Immature natural killer cell (primary cell): ENCODE measurements at places on chromosomes 1 and 21. TPM values are rescaled to one million over a fixed set of nuclear protein-coding genes. Genes with fewer than 3 reads are reported as not detected.
A peak's percentile ranks its signal among the peaks of the same experiment; 100 is the strongest.

DNA sequence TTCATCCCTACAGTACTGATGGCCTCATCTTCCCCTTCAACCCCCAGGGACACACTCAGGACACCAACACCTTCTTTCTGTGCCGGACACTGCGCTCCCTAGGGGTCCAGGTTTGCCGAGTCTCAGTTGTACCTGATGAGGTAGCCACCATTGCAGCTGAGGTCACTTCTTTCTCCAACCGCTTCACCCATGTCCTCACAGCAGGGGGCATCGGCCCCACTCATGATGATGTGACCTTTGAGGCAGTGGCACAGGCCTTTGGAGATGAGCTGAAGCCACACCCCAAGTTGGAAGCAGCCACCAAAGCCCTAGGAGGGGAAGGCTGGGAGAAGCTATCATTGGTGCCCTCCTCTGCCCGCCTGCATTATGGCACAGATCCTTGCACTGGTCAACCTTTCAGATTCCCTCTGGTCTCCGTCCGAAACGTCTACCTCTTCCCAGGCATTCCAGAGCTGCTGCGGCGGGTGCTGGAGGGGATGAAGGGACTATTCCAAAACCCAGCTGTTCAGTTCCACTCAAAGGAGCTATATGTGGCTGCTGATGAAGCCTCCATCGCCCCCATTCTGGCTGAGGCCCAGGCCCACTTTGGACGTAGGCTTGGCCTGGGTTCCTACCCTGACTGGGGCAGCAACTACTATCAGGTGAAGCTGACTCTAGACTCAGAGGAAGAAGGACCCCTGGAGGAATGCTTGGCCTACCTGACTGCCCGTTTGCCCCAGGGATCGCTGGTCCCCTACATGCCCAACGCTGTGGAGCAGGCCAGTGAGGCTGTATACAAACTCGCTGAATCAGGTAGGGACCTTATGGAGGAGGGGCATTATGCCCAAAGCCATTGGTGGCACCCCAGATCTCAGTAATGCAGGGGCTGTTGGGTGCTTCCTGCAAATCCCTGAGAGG lies 5.1 kb upstream of the LENEP start:
- H3K27me3 ChIP-seq: no peaks in the 10 kb centered on the region
- peaks cover 17% of the 10 kb centered on the region for H3K36me3 ChIP-seq
- no peak for DNase-seq
- no peak overlapping the region for H3K27ac ChIP-seq
- H3K4me1 ChIP-seq: peaks cover 19% of the 10 kb centered on the region
- no peak overlapping the region for H3K4me3 ChIP-seq

IFI44L gene
- 6.0 TPM for polyA plus RNA-seq

SRGAP2C gene
- polyA plus RNA-seq: 0.69 TPM

DNA sequence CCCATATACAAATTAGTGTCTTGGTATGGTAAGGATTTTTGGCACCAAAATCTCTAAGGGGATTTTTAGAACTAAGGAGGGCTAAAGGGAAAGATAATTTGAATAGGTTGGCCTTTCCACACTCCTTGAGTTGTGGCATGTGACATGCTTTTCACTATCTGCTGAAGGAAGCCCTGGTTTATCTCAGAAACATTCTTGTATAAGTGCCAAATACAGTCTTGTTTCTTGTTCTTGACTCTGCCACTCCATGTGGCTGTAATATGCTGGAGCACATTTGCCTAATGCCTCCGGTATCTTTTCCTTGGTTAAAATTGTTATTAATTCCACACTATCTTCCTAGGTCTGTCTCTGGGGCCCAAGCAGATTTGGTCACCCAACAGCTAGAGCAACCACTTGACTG lies 457.0 kb downstream of the USP25 start:
- no peaks in the 10 kb centered on the region for H3K4me1 ChIP-seq
- DNase-seq: no peak
- H3K27ac ChIP-seq: no peak overlapping the region
- no peak overlapping the region for H3K4me3 ChIP-seq

GRCh38 chr21:33493756-33494155 lies 2.2 kb upstream of the DNAJC28 start:
- no peak overlapping the region for H3K4me3 ChIP-seq
- peaks cover 10% of the 10 kb centered on the region for H3K4me1 ChIP-seq
- no peak for DNase-seq
- no peak overlapping the region for H3K27ac ChIP-seq
- H3K27me3 ChIP-seq: peaks cover 3% of the 10 kb centered on the region

DNA sequence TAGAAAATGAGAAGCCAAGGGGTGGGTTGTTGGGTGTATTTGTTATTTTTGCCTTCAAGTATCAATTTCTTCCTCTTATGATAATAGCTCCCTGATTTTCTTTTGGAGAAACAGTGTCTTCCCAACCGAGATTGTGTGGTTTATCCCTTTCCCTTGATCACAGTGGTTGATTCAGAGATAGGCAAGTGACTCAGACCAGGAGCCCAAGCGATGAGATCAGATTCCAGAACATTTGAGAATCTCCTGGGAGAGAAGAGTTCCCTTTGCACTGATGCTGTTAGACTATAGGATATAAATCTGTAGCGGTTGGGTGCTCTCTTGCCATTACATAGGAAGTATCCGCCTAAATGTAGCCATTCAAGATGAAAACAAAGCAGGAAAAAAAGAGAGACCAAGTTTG lies 90.1 kb upstream of the WDR26 start:
- DNase-seq: no peak
- no peak overlapping the region for H3K4me3 ChIP-seq
- H3K4me1 ChIP-seq: no peaks in the 10 kb centered on the region
- H3K27ac ChIP-seq: no peak overlapping the region
- no peaks in the 10 kb centered on the region for H3K36me3 ChIP-seq

DNA sequence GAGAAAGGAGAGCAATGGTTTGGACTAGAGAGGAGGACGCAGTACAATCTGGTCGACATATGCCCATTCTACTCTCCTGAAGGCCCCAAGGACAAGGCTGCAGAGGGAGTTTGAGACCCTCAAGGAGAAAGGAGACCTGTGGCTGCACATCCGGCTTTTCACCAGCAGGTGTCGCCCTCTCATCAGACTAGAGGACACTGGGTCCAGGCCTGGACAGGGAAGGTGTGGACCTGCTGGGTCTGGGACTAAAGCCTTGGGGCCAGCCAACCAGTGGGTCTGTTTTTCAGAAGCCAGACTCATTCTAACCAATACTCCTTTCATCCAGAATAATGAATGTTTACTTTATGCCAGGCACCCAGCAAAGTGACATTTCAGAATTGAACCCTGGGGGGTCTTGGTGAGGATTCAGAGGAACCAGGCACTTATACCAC lies 5.0 kb downstream of the SRARP start:
- H3K27me3 ChIP-seq: peaks cover 1% of the 10 kb centered on the region
- H3K4me1 ChIP-seq: peaks cover 7% of the 10 kb centered on the region
- H3K27ac ChIP-seq: no peak overlapping the region

DNA sequence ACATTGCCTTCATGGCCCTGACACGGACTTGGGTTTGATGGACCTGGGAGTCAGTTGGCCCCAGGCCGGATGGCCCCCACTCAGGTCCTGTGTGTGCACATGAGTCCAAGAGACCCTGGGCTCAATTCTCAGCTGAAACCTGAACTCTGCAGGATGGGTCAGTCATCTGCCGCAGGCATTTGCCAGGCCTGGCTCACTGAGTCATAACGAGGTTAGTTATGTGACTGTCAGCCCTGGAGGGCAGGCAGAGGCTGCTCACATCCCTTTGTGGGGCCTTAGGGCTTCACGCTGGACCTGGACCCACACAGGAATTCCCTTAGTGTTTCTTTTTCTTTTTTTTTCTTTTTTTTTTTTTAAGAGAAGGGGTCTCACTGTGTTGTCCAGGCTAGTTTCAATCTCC lies 46.5 kb downstream of the PSMG1 start:
- no peak for DNase-seq
- H3K27ac ChIP-seq: no peak overlapping the region
- H3K4me1 ChIP-seq: no peaks in the 10 kb centered on the region

- H3K4me3 ChIP-seq: no peak overlapping the region
- DNase-seq: peak; percentile 34
- H3K27ac ChIP-seq: no peak overlapping the region
- H3K27me3 ChIP-seq: peaks cover 4% of the 10 kb centered on the region
- peaks cover 23% of the 10 kb centered on the region for H3K36me3 ChIP-seq
- peaks cover 8% of the 10 kb centered on the region for H3K4me1 ChIP-seq
Measured at GRCh38 chr1:86741947-86742572, 37.7 kb downstream of the SH3GLB1 start.

GRCh38 chr1:203663294-203663693 lies 36.7 kb downstream of the ATP2B4 start:
- H3K36me3 ChIP-seq: no peaks in the 10 kb centered on the region
- DNase-seq: peak; percentile 31
- peaks cover 88% of the 10 kb centered on the region for H3K4me1 ChIP-seq
- H3K27me3 ChIP-seq: peaks cover 2% of the 10 kb centered on the region

DNA sequence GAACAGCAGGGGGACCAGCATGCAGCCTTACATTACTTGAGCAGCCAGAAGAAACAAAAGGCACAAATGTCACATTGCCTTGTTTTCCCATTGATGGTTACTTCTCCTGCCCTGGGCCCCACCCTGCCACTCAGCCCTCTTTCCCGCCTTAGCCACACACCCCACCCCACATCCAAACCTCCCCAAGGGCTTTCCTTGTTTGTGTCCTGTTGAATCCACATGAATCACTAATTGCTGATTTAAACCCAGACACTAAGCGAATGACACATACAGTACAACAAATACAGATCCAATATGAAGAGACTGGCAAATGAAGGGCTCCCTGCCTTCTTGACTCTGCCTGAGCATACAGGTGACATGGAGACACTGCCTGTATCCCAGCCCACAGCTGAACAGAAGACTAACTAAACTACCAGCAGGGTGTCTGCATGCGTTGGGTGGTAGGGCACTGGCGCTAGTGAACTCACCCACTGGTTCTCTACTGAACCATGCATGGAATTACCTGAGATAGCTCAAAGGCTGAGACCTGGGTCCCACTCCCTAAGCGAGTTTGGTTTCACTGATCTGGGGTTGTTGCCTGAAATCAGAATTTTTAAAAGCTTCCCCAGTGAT lies 3.1 kb downstream of the IGSF3 start:
- H3K36me3 ChIP-seq: no peaks in the 10 kb centered on the region
- H3K4me3 ChIP-seq: no peak overlapping the region
- DNase-seq: no peak
- H3K27ac ChIP-seq: no peak overlapping the region
- peaks cover 10% of the 10 kb centered on the region for H3K4me1 ChIP-seq
- H3K27me3 ChIP-seq: peaks cover 15% of the 10 kb centered on the region

- H3K36me3 ChIP-seq: no peaks in the 10 kb centered on the region
- no peaks in the 10 kb centered on the region for H3K4me1 ChIP-seq
- H3K27me3 ChIP-seq: no peaks in the 10 kb centered on the region
- H3K4me3 ChIP-seq: no peak overlapping the region
Measured at GRCh38 chr1:32549616-32550015, 10.4 kb downstream of the ZBTB8A start.

DNA sequence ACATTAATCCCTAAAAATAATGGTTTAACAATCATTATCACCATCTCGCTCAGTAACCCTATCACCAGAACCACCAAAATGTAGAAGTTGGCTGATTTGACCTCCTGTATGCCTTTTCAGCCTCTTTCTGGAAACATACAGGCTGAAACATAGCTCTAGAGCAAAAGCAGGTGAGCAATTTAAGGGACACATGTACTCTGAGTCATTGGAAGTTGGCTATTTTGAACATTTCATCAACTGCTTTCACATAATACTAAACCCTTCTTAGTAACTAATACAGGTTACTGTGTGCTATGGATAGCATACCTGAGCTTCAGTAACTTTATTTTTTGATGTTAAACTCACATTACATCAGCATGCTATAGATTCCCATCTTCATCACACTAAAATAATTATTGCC lies 19.8 kb upstream of the DDAH1 start:
- H3K36me3 ChIP-seq: no peaks in the 10 kb centered on the region
- H3K4me1 ChIP-seq: no peaks in the 10 kb centered on the region
- no peak overlapping the region for H3K27ac ChIP-seq
- no peak overlapping the region for H3K4me3 ChIP-seq
- H3K27me3 ChIP-seq: no peaks in the 10 kb centered on the region
- no peak for DNase-seq

GRCh38 chr1:23533246-23534023 lies 2.4 kb upstream of the E2F2 start:
- peaks cover 2% of the 10 kb centered on the region for H3K27me3 ChIP-seq
- DNase-seq: no peak

- no peak overlapping the region for H3K4me3 ChIP-seq
- H3K27ac ChIP-seq: no peak overlapping the region
- no peaks in the 10 kb centered on the region for H3K27me3 ChIP-seq
- DNase-seq: no peak
- H3K36me3 ChIP-seq: peaks cover 6% of the 10 kb centered on the region
Measured at GRCh38 chr1:59340411-59341307, 43.8 kb downstream of the FGGY start.

GRCh38 chr1:57725318-57725717 lies 301.5 kb upstream of the DAB1 start:
- no peaks in the 10 kb centered on the region for H3K36me3 ChIP-seq
- H3K4me1 ChIP-seq: peaks cover 6% of the 10 kb centered on the region
- DNase-seq: no peak

DNA sequence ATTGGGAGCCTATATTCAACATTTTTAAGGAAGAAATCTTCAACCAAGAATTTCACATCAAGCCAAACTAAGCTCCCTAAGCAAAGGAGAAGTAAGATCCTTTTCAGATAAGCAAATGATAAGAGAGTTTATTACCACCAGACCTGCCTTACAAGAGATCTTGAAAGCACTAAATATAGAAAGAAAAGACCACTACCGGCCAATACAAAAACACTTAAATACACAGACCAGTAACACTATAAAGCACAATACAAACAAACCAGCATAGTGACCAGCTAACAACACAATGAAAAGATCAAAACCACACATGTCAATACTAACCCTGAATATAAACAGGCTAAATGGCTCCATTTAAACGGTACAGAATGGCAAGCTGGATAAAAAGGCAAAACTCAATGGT lies 165.4 kb downstream of the MRPL39 start:
- no peak for DNase-seq
- no peak overlapping the region for H3K4me3 ChIP-seq
- H3K27me3 ChIP-seq: no peaks in the 10 kb centered on the region
- H3K4me1 ChIP-seq: no peaks in the 10 kb centered on the region
- H3K27ac ChIP-seq: no peak overlapping the region

EPHA8 gene
- polyA plus RNA-seq: not detected

GPR25 gene
- polyA plus RNA-seq: 18.9 TPM

DNA sequence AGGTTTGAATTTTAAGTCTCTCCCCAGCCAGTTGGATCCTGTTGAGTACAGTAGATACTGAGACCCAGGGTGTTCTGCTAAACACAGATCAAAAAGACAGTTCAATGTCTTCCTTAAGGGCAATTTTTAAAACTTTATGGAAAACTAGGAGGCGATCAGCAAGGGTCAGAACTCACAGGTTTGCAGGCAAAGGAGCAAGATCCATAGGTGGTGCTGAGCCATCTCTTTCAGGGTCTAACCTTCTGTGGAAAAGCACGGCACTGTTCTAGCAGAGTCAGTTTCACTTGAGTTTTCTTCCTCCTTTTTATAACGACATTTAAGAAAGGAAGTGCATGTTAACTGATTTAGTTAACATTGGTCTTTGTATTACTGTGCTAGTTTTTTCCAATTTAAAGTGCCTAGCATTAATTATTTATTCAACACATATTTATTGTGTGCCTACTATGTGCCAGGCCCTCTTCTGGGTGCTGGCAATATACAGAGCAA lies at the start of gene CD84:
Gene CD84 (minus strand): TSS at position 281 of the 486 bp plus-strand sequence. CDS start 59 bp downstream, at position 222.
- no peaks in the 10 kb centered on the region for H3K36me3 ChIP-seq
- peaks cover 61% of the 10 kb centered on the region for H3K4me1 ChIP-seq
- no peaks in the 10 kb centered on the region for H3K27me3 ChIP-seq
- peak within 1 kb of the TSS; percentile 84 for H3K27ac ChIP-seq
- DNase-seq: no peak
